ENCODE measurements at places on chromosomes 12 and 14.

GRCh38 chr12:32399370-32400113, at the start of gene FGD4:
TSS of gene FGD4 (plus strand) at chr12:32399558.
- peak; percentile 23 for DNase-seq

GRCh38 chr14:21074398-21075272, 4.5 kb downstream of the ARHGEF40 start:
- no peak for DNase-seq

DNA sequence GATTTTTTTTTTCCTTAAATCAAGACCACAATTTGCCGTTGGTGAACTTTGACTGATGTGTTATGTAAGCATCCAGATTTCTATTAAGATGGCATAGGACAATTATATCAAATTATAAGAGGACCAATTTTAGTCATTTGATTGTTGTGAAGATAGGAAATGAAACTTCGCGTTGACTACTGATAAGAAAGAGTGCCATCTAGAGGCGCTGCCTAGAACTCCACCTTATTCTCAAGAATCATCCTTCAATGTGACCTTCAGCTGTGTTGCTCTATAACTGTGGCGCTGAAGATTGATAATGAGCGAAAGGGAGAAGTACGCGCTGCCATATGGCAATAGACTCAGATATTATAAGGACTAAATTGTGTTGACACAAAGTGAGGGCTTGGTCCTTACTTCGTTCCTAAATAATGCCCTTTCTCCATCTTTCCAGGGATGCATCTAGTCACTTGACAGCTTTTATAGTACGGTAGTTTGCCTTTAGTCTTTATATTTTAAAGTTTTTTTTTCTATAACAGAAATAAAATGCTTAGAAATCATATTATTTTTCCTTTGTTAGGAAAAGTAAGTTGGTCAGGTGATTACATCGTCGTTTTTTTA, 350.8 kb upstream of the STXBP6 start:
- DNase-seq = no peak

- no peak for DNase-seq
Measured at GRCh38 chr12:2794191-2794735, 507 bp upstream of the FKBP4 start.

DNA sequence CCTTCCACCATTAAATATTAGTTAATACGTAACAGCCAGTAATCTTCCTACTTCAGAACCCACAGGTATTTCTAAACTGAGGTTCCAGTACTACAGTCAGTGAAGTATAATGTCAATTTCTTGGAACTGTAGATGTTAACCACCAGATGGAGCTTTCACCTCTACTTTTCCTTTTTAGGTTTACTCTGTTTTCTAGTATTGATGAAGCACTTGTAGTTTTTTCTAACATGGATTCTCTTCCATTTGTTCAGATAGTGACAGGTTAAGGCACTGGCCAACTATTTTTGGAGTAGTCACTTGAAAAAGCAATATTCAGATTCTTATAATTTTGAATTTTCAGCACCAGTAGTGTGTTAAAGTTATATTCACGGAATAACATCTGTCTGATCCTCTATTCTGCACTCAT, 4.6 kb upstream of the SEC23A start:
- no peak for DNase-seq

DNA sequence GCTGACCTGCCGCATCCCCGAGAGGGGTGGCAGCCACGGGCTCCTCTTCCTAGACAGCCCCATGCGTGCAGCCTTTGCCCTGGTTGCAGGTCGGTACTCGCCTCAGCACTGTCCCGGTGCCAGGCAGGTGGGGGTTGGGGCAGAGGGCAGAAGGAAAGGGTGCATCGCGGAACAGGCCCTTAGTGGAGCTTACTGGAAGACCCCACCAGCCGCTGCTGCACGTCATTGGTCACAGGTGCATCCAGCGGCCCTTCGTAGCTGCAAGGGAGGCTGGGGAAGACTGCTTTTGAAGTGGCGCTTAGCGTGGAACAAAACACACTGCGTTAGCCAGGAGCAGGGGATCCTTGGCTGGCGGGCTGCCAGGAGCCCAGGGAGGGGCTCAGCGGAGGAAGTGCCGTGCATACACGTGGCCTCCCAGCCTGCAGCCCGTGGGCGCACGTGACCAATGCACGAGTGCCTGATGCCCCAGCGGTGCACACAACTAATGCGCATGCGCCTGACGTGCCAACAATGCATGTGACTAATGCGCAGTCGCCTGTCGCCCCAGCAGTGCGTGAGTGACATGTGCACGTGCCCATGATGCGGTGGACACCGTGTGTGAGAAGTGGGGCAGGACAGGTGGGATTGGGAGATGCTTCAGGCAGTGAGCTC, 5.0 kb upstream of the EP400 start:
- no peak for DNase-seq

GRCh38 chr12:56722832-56723231, 2.3 kb downstream of the NACA start:
- no peak for DNase-seq

DNA sequence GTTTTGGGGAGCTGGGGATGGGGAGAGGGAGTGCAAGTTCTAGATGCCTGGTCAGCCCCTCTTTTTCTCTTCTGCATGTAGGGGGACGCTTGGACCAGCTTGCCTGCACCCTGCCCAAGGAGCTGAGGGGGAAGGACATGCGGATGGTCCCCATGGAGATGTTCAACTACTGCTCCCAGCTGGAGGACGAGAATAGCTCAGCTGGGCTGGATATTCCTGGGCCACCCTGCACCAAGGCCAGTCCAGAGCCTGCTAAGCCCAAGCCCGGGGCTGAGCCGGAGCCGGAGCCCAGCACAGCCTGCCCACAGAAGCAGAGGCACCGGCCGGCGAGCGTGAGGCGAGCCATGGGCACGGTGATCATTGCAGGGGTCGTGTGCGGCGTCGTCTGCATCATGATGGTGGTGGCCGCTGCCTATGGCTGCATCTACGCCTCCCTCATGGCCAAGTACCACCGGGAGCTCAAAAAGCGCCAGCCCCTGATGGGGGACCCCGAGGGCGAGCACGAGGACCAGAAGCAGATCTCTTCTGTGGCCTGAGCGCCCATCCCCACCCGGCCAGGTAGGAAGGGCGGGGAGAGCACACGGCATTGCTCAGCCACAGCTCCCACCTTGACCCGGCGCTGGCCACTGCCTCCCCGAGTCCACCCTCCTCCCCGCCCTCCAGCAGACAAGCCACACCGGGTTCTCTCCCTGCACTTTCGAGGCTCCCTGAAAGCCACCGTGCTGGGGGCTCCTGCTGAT, 14.0 kb downstream of the LRTM2 start:
- DNase-seq = no peak

GRCh38 chr12:111014547-111014946, 94.2 kb upstream of the MYL2 start:
- no peak for DNase-seq

DNA sequence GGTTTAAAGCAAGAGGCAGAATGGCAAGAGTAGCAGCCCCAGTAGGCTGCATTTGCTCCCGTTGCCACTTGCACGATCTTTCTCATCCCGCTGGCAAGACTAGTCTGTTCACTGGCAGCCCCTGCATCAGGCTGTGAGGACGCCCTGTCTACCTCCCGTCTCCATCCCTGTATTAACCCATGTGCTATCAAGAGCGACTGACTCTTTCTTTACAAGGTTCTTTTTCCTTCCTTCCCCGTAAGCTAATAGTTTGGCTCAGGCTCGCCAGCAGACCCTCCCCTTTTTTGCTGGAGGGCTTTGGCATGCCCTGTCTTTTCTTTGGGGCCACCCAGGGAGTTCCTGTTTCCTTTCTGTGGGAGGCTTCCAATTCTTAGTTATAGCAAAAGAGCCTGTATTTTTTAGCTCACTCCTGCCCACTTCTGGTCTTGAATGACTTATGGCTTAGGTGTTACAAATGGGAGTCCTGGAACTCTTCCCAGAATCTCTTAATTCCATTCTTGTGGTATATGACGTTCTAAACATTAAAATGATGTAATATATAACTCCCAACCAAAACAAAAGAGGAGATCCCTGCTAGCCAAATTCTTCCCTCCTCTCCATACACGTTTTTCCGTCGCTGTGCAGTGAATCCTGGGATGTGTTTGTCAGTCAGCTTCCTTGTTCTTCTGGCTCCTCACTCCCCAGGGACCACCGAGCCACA, 149.0 kb downstream of the PRKCH start:
- peak; percentile 71 for DNase-seq

- DNase-seq = no peak
Measured at GRCh38 chr12:111221062-111222026, 147.6 kb downstream of the PHETA1 start.

DNA sequence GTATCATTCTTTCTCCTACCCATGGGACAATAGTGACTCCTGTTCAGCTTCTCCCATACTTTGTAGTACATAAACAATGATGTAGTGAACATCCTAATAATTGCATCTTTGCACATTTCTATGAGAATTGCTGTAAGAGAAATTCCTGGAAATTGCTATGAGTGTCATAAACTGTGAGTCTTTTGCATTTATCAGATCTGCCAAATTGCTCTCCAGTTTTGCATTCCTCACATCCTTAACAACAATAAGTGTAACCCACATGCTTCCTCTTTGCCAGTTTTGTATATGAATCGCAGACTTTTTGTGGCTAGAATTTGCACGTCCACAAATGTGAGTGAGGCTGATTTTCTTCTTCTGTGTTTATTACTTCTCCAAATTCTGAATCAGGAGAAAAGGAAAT, 124.0 kb upstream of the TBX5 start:
- DNase-seq = no peak

GRCh38 chr12:122610911-122611310, 83.9 kb downstream of the KNTC1 start:
- no peak for DNase-seq

GRCh38 chr12:91395628-91396135, 213.1 kb upstream of the DCN start:
- DNase-seq = no peak

GRCh38 chr12:20472102-20472782, 103.9 kb downstream of the PDE3A start:
- no peak for DNase-seq

DNA sequence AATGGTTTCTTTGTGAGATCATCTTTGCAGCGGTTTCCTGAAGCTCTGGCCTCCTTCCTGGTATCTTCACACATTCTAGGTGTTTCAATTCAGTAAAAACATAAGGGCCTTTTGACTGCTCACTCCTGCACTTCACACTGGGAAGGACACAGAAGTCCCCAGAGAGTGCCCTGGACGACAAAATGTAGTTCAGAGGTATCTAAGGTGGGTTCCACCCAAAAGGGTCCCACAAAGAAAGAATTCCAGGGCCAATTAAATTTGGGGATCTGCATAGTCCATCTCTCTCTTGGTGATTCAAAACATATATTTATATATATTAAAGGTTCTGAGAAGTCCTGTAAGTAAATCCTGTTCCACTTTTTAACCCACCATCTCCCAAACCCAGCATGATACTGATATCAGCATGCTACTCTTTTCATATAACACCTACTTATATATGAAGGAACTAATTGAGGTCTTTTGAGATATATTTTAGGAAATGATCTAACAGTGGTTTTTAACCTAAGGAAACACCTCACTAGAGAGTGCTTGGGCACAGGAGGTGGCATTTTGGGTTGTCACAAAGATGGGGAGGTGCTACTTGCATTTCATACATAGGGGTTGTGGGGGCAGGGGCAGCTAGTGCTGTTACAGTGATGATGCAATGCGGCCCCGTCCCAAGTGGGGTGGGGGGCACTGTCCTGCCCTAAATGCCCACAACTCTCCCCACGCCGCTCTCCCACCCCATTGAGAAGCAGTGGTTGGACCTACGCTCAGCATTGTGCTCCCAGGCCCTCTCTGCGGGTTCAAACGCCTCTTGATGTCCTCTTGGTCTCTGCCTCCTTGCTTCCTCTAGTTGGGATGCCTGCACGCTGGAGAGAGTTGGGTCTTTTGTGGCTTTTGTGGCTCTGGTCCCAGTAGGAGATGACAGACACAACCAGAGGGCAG, 109.4 kb downstream of the ARF6 start:
- DNase-seq = no peak

GRCh38 chr14:22036541-22037239, 363.1 kb upstream of the OR4E1 start:
- no peak for DNase-seq

GRCh38 chr14:104119488-104120251, 18.7 kb upstream of the KIF26A start:
- no peak for DNase-seq

- no peak for DNase-seq
Measured at GRCh38 chr12:80190001-80190400, 90.7 kb downstream of the OTOGL start.

- DNase-seq = no peak
Measured at GRCh38 chr12:131287938-131288764, 334.4 kb downstream of the ADGRD1 start.

DNA sequence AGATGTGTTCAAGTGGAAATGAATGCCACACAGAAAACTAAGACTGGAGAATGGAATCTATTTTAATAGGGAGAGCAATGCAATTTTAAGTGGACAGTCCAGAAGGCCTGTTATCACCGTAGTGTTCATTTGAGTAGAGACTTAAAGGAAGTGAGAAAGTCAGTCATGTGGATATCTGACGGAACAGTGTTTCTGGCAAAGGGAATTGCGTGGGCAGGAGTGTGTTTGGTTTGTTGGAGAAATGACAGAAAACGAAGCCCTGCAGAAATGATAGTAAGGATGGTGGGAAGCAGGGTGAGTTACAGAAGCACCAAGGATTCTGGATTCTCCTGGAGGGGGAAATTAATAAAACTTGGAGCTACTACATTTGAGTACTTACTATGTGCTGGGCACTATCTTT, 776.6 kb downstream of the MED13L start:
- no peak for DNase-seq

GRCh38 chr14:105279642-105280361, 21.0 kb downstream of the BRF1 start:
- no peak for DNase-seq

DNA sequence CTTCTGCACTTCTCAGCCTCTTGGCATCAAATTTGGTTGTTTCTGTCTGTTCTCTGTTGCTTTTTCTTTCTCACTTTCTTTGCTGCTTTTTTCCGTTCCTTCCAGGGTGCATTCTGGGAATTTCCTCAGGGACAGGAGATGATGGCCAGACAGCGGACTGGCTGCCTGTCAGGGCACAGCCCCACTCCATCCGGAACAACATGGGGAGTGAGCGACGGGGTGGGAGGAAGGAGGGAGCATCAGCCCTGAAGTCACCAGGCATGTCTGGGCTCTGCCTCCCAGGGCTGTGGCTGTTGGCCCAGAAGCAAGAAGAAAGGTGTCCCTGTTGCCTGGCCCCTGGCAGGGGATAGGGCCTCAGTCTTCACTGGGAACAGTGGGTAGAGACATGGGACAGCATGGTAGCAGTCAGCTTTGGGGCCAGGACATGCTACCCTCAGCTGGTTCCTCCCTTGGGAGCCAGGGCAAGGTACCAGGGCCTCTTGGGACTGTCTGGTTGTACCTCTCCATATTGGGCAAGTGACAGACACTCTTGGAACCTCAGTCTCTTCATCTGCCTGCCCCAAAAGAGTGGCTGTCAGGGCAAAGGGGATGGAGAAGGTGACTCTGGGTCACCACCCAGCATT, 8.6 kb downstream of the PGF start:
- no peak for DNase-seq

Data from GM04504 (cell line).